ENCODE measurements at places on chromosomes 3 and 15.
A peak's percentile ranks its signal among the peaks of the same experiment; 100 is the strongest.

DNA sequence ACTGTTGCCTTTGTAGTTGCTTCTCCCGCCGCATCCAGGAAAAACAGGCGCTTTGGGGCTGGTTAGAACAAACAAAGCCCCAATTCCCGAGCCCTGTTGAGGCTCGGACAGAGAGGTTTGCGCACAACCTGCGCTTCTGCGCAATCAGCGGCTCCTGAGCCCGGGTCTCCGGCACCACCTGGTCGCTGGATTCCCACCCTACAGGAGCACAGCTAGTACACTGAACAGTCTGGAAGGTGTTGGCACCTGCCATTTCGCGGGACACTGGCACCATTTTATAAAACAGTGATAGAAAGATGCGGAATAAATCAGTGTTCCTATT is 13.8 kb downstream of the ZIC4 start:
- DNase-seq = no peak

DNA sequence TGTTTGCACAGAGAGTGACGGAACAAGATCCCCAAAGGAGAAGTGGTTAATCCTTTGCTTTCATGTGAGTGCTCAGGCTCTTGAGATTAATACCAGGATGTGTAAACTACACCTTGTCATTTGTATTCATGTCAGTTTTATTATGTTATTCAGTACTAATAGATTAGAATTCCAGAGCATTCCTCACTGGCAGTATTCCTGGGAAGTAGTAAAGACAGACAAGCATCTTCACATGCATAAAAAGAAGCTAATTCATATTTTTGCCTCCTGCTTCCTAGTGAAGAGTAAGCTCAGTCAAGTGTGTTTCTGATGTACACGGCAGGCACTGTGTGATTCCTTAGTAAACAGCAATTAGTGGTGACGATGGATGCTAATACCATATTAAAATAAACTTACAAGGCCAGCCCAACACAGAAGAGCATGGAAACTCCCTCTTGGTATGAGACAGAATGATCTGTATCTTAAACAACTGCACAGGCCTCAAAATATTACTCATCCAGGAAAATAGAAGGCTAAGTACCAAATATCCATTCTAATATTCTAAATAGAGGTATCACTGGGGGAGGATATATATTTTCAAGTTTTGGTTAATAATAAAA is 336.8 kb upstream of the MCTP2 start:
- no peak for DNase-seq

- no peak for DNase-seq
Observed at GRCh38 chr3:164912916-164913315, 165.4 kb downstream of the SI start.

DNA sequence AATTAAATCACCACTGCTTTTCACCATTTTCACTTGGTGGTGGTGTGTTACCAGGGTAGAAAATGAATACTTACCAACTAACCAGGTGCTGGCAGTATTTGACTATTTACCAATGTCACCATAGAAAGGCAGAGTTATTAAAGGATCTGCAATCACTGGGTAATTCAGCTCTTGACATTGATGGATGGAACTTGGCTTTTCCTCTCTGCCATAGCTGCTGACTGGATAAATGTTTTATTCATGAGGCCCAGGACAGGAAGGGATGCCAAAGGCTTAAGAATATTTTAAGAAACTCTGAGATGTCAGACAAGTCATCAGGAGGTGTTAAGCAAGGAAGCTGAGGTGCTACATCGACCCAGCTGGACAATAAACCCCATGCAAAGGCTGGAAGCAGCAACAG is 495.5 kb upstream of the CFAP20DC start:
- DNase-seq = no peak

- no peak for DNase-seq
Observed at GRCh38 chr3:151900884-151901643, 27.6 kb downstream of the SUCNR1 start.

DNA sequence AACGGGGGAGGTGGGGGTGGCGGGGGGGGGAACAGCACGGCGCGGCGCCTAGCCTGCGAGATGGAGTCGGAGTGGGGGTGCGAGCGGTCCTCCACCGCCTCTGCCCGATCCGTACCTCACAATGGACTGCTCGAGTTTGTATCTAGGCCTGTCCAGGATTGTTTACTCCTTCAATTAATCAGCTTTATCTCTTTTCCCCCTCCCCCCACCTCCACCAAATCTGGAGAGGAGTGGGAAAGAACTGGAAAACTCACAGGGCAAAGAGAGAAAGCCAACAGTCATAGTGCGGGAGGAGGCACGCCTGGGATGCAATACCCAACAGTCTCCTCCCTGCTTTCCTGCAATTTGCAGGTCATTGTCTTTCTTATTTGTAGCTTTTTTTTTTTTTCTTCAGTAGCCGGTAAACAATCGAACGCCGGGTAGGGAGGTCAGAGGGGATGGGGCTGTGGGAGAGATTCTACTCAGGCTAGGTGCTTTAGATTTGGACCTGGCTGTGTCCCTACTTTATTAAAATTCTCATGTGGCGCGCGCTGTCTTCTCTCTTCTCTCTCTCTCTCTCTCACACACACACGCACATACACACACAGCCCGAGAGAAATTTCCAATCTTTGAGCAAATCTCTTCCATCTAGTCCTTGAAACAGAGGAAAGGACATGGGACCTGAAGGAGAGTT is 6.9 kb upstream of the MEIS2 start:
- no peak for DNase-seq

DNA sequence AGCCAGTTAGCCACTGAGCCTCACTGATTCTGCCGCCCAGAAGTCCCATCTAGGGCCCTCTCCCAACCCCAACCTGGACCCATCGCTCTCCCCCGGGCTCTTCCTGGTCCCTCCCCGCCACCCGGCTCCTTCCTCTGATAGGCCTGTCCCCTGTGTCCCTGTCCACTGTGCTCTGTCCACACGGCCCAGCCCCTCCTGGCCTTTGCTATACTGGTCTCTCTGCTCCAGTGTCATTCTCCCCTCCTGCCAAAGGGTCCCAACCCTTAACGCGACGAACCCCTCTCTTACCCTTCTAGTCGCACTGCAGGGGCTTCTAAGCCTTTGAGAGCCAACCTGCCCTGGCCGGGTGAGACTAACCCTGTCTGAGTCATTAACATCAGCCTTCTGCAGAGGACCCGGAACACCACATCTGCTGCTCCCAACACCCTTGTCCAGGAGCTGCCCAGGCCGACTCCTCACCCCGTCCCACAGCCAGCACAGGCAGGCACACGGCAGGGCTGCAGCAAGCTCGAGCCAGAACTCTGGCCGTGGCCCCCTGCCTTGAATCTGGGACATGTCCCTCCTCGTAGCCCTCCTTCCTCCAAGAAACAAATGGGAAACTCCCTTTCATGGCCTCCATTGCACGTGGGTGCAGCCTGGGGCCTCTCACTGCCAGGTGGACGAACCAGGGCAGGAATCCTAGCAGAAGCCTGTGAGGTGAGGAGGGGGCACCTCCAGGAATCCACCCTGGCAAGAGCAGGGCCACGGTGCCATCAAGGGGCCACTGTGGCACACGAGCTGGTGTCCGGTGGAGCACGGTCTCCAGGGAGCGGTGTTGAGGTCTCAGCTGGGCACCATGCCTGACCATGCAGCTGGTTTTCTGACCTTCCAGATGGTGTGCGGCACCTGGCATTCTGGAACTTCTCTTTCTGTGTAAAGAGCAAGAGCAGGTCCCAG is 140.9 kb upstream of the IQSEC1 start:
- DNase-seq = no peak

DNA sequence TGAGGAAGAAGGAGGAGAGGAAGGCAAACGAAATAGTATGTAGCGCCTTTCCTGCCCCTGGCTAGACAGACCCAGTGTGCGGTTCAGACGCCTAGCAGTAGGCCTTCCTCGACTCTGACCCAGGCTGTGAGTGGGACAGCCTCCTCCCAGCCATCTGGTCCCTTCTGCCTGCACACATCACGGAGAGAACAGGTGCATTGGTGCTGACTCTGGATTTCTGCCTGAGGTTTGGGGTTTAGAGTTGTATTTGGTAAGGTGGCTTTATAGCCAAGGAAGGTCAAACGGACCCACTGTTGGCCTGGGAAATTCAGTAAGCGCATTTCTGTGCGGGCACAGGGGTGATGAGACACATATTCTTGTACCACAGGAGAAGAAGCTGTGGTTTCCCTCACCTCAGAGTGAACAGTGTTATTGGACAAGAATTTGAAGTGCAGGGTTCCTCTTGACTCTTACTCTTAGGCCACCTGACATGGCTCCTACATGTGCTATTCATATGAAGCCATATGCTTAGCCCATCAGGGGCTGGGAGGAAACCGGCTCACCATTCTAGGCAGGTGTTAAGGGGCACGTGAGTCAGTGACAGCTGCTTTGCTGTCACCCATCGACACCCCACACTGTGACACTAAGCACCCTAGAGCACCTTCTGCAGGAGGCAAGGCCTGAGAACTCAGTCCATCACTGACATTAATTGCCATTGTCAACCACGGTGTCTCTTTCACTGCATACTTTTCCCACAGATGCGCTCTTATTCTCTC is 143.3 kb downstream of the CHDH start:
- no peak for DNase-seq

DNA sequence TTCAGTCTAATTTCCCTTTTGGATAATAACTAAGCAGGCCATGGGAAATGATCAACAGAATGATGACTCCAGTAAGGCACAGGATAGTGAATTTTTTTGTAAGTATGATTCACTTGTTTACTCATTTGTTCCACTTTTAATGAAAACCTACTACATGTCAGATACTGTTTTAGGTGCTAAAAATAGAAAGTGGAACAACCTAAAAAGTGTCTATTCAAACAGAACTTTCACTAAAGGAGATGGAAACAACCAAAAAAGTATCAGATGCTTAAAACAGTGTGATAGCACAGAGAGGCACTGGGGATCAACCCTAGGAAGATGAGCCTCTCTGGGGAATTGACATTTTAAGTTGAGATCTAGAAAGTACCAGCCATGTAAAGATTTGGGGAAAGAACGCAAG is 11.1 kb downstream of the RYK start:
- DNase-seq = no peak

DNA sequence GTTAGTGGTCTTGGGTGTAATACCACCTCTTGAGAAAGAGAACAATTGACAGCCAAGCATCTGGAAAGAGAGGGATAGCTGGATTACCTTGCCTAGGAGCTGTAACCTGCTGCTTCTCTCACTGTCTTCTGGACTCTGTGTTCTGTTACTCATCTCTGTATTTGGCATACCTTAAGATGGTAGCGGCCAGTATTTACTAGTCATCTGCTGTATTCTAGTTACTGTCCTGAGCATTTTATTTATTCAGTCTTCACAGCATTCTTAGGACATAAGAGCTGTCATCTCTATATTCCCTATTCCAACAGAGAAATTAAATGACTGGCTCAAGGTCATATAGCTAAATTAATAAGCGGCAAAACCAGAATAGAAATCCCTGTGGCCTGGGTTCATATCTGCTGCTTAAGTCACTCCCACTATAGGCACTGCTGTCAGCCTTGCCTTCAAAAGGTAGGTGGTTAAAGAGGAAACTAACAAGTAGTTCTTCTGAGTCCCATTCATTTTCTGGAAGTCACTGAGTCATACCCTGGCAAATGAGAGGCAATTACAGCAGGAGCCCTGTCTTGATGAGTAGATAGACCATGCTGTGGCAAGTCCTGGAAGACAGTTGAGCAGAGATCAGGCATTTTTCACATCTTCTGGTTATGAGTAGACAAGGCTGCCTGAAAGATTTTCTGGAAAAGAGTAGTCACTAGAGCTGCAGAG is 68.2 kb downstream of the RAB7A start:
- no peak for DNase-seq

DNA sequence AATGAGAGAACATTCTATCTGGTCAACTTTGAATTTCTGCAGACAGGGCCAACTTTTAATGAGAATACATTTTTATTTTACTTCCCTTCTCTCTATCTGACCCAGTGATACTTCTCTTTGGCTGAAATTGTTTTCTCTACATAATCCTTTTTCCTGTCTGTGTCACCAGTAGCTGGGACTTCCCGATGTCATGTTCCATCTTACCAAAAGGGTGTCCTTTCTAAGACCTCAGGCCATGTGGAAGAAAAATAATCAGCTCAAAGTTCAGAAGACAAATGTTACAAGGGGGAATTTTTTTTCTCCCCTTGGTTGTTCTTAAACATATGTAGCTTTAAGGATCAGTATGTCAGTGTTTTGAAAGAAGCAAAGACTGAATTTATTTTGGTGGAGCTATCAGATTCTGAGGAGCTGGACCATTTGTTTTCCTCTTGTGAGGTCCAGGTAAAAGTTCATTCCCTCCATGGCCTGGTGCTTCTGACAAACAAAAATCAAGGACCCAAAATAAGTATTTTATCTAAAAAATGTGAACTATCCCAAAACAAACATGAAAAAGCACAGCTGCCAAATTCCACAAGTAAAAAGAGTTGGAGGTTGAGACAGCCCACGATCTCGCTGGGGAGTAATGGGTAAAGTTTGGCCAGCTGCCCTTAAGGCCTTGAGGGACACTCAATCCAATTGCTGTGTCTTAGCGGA is 859.4 kb upstream of the NR2F2 start:
- DNase-seq = no peak

- DNase-seq = no peak
Observed at GRCh38 chr3:99505200-99505599, 133.2 kb upstream of the COL8A1 start.

GRCh38 chr3:155549087-155549486 is 195.8 kb downstream of the PLCH1 start:
- DNase-seq = no peak

DNA sequence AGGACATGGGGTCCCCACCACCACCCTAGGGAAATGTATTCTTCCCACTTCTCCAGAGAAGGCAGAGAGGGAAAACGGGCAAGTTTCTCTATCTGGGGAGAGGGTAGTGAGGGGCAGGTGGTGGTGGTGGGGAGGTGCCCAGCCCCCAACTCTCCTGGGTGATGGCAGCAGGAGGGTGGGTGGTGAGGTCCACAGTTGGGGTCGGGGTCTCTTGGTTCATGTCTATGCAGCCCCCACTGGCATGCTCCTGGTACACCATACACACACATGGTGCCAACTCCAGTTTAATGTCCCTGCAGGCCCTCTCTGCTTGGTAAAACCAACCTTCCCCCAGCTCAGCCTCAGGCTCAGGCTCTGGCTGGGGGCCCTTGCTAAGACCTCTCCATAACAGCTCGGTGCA is 254.5 kb upstream of the LYSMD4 start:
- no peak for DNase-seq

- no peak for DNase-seq
Observed at GRCh38 chr3:151109286-151109800, 23.9 kb downstream of the MED12L start.

- no peak for DNase-seq
Observed at GRCh38 chr15:24943361-24943760, 11.4 kb upstream of the SNRPN start.

DNA sequence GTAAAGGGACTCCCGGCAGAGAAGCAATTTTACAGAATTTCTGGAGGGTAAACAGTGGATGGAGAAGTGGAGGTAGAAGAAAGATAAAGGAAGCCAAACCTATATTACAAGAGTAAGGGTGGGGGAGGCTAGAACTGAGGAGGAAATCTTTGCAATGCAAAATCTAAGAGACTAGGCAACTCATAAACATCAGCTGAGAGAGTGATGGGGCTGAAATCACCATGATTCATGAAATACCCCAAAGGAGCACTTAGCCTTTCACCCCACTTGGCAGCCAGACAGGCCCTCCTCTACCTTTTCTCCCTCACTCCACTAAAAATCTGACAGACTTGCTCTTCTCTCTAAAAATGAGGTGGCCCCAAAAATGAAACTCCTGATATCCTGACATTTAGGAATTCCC is 19.5 kb upstream of the ZBTB38 start:
- peak; percentile 4 for DNase-seq

All from NCI-H2227 treated with DMSO at 0.1 percent for 48 hours (cell line).